ENCODE measurements at places on chromosomes 3 and 15. TPM values are rescaled to one million over a fixed set of nuclear protein-coding genes. Genes with fewer than 3 reads are reported as not detected.
A peak's percentile ranks its signal among the peaks of the same experiment; 100 is the strongest.

MEIS2 gene
- 0.71 TPM for total RNA-seq

DNA sequence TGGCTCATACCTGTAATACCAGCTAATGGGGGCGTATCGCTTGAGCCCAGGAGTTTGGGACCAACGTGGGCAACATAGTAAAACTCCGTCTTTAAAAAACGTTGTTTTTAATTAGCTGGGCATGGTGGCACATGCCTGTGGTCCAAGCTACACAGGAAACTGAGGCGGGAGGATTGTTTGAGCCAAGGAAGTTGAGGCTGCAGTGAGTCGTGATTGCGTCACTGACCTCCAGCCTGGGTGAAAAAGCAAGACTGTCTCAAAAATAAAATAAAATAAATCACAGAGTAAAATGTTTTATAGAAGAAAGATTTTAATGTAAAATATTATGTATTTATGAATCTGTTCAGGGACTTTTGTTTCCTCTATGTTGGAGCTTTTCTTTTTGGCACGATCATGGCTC is 15.3 kb upstream of the STRIT1 start:
- H3K4me3 ChIP-seq, result no peak overlapping the region
- no peak for DNase-seq
- no peak overlapping the region for H3K27ac ChIP-seq
- no peaks in the 10 kb centered on the region for H3K27me3 ChIP-seq
- no peaks in the 10 kb centered on the region for H3K36me3 ChIP-seq

DNA sequence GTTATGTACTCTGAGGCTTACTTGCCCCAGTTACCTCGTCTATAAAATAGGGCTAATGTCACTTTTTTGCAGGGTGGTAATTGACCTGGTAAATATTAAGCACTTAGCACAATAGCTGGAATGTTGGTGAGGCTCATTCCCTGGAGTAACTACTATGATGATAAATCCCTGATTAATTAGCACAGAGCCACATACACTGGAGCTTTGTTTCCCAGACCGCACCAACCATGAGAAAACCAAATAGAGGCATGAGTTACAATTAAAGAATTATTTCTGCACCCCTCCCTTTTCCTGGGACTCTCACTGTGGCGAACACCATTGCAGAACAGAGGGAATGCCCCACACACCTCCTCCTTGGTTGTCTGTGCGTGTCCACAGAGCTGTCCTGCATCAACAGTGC is 76.6 kb upstream of the CPOX start:
- no peak overlapping the region for H3K27ac ChIP-seq
- H3K4me3 ChIP-seq, result no peak overlapping the region
- H3K4me1 ChIP-seq, result no peaks in the 10 kb centered on the region
- DNase-seq, result no peak

- H3K27me3 ChIP-seq, result no peaks in the 10 kb centered on the region
- no peaks in the 10 kb centered on the region for H3K4me1 ChIP-seq
- H3K27ac ChIP-seq, result no peak overlapping the region
- H3K36me3 ChIP-seq, result no peaks in the 10 kb centered on the region
- DNase-seq, result no peak
- no peak overlapping the region for H3K4me3 ChIP-seq
Observed at GRCh38 chr3:105970283-105970682, 101.5 kb upstream of the CBLB start.

DNA sequence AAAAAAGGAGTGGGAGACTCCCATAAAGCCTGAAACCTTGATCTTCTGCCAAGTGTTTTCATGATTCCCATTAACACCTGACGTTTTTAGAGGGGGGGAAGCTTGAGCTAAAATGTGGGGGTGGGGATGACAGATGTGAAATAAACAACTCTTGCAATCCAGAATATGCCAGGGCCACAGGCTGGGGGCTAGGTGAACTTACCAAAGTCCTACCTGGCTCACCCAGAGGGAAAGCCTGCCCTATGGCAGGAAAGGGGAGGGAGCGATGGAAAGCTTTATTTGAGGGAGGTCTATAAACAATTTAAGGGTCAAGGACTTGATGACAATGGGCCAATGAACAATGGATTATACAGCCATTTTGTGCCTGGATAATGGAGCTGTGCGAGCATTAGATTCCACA is 108.3 kb downstream of the LRIG1 start:
- H3K36me3 ChIP-seq, result peaks cover 8% of the 10 kb centered on the region
- no peak for DNase-seq
- peaks cover 20% of the 10 kb centered on the region for H3K4me1 ChIP-seq
- H3K4me3 ChIP-seq, result peak overlapping the region; percentile 45
